Airway epithelial cell (primary cell): ENCODE measurements at places on chromosomes 16 and 17. TPM values are rescaled to one million over a fixed set of nuclear protein-coding genes. Genes with fewer than 3 reads are reported as not detected.

Gene SERPINF2
- total RNA-seq, result 1.6 and 1.9 TPM in 2 replicates

Gene ARL4D
- total RNA-seq, result 33.8 and 39.8 TPM in 2 replicates

Gene SOCS7
- total RNA-seq, result 7.7 and 9.5 TPM in 2 replicates

Gene TMED6
- not detected in 2 replicates for total RNA-seq
